ENCODE measurements at places on chromosomes 6 and 20.

- DNase-seq: no peak
These were observed 67.8 kb downstream of the SMAP1 start for GRCh38 chr6:70735513-70735912.

DNA sequence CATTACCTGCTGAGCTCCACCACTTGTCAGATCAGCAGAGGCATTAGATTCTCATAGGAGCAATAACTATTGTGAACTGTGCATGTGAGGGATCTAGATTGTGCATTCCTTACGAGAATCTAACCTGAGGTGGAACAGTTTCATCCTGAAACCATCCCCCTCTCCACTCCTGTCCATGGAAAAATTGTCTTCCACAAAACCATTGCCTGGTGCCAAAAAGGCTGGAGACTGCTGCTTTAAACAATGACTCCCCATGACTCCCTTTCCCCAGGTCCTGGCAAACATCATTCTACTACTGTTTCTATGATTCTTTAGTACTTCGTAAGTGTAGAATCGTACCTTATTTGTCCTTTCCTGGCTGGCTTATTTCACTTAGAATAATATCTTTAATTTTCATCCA is 9.7 kb upstream of the DYNLRB1 start:
- no peak for DNase-seq

GRCh38 chr6:144725736-144726522 is 440.8 kb downstream of the UTRN start:
- DNase-seq: peak; percentile 2

- DNase-seq: no peak
These were observed 57.7 kb downstream of the SNX5 start for GRCh38 chr20:17910828-17911294.

- no peak for DNase-seq
These were observed 51.6 kb upstream of the CHD6 start for GRCh38 chr20:41669708-41670263.

- DNase-seq: no peak
These were observed 199.0 kb downstream of the RNF144B start for GRCh38 chr6:18586133-18586532.

DNA sequence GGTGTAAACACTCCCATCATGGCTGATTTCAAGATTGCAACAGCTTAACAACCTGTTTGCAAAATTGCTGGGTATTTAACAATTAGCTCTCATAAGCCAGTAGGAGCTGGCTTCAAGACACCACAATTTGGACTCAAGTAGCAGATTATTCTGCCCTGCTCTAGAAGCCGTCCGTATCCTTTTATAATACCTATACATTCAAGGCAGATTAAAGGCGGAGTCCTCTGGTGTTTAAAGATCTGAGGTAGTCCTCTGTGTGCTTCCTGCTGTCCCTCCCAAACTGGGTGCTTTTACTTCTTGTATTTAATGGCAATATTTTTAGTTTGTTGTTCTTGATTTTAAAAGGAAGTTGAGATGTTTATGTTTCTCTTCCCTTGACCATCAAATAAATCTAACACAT is 62.2 kb upstream of the SOX4 start:
- no peak for DNase-seq

- no peak for DNase-seq
These were observed 3.3 kb downstream of the ID1 start for GRCh38 chr20:31608251-31608945.

DNA sequence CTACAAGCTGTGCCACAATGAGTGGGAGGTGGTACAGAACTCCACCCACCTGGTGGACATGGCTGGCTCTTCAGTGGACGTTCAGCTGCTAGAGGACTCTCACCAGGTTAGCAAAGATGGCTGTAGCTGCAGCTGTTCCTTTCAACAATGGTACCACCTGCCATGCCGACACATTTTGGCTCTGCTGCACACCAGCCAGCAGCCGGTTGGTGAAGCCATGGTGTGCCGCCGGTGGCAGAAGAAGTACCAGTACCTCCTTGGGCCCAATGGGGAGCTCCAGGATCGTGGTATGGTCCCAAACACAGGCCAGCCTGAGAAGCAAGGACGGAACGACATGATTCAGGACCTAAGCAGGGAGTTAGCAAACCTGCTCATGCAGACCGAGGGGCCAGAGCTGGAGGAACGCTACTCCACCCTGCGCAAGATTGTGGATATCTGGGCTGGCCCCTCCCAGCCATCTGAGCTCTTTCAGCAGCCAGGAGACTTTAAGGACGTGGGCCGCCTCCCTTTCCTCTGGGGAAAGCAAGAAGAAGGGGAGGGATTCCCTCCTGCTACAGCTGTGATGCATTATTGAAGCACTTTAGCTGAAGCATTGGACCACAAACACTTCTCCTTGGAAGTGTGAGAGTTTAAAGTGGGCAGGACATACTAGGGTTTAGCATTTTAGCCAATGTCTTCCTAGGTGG is 2.8 kb upstream of the ZSWIM1 start:
- DNase-seq: no peak

DNA sequence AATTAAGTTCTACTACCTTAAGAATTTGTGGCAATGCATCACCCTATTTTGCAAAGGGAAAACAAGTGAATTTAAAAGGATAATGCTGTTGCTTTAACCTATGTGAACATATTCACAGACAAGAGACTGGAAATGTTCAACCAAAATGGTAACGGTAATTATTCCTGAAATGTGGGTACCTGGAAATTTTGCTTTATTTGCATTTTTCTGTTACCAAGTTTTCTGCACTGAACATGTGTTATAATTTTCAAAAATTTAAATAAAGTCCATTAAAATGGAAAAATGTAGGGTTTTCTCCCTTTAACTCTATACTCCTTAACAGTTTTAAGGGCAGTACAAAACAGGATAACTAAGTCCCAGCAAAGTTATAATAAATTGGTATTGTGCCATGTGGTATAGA is 66.4 kb downstream of the EPB41L2 start:
- no peak for DNase-seq

- no peak for DNase-seq
These were observed 6.7 kb upstream of the IFT52 start for GRCh38 chr20:43583982-43584432.

DNA sequence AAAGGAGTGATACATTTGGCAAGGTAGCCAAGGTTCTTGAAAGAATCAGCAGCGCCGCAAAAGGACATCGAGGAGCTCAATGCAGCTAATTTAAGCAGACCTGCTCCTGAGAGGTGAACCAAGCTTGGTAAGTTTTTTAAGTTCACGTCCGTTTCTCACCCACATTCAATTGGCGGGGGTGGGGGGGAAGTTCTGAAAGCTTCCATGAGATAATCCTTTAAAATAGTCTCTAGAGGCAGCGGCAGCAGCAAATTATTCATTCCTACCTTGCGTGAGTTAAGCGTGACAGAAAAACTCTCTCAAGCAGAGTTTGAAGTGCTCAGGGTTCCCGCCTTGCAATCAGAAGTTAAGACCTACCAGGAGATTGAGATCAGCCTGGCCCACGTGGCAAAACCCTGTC is 97.3 kb upstream of the NHSL1 start:
- no peak for DNase-seq

DNA sequence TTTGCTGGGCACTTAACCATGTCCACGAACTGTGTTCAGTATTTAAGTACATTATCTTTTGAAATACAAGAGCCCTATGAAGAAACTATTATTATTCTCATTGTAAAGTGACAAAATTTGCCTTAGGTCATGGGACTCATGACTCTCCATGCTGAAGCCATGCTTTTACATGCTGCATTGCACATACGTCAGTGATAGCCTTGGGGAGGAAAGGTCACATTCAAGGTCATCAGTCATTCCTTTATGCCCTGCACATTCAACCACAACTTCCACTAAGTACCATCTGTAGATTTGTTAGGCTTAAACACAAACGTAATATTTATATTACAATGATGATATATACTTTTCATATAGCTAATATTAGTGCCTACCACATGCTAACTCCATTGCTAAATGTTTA is 292.7 kb downstream of the TBC1D7 start:
- no peak for DNase-seq

DNA sequence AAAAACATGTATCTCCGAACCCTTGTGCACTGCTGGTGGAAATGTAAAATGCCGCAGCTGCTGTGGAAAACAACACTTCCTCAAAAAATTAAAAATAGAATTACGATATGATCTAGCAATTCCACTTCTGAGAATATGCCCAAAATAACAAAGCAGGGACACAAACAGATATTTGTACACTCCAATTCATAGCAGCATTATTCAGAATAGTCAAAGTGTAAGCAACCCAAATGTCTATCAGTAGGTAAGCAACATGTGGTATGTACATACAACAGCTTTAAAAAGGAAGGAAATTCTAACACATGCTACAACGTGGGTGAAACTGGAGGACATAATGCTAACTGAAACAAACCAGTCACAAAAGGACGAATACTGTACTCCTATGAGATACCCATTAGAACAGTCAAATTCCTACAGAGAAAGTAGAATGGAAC is 5.7 kb upstream of the RAB5IF start:
- no peak for DNase-seq

DNA sequence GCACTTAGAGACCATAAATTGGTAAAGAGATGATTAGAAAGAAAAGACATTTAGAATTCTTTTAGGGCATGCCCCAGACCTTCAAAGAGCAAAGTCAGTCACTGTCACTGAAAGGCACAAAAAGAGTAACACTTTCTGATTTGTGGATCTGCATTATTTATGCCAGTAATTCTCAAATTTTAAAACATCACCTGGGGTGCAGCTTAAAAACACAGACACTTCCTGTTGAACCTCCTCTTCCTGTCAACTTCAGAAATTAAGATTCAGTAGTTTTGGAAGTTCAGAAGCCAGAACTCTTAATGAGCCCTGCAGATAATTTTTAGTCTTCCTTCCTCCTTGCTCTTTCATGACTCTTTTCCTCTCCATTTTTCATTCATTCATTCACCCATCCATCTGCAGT is 137.5 kb downstream of the NRN1 start:
- no peak for DNase-seq

- DNase-seq: no peak
These were observed 4.3 kb downstream of the IFNGR1 start for GRCh38 chr6:137214931-137215330.

GRCh38 chr6:5128351-5128750 is 43.2 kb downstream of the PPP1R3G start:
- no peak for DNase-seq

DNA sequence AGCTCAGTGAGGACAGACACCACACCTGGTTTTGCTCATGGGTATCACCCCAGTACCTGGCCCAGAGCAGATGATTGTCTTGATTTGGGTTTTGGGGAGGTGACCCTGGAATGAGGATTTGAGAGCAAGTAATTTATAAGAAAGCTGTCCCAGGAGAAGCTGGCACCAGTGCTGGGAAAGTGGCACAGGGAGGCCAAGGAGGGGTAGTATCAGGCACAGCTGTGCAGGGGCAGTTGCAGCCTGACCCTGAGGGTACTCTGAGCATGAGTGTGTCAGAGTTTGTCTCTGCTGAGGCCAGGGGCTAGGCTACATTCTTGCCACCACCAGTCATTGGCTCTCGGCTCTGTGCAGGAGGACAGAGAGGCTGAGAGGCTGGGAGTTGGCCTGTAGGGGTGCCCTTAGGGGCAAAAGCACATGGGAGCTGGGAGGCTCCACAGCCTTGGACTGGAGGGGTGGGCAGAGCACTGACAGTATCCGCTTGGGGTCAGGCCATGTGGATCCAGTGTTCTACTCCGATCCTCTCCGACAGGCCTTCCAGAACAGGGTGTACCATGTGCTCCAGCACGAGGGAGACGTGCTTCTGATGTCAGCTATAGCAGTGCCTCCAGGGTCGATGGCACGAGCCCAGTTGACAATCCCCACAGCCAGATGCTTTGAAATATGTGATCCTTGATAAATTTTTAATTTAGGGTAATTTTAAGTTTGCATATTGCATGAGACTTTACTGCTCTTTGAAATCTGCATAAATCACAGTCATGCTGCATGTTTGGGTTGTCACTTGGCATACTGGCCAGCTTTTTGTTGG is 121.3 kb downstream of the PHACTR3 start:
- DNase-seq: no peak

DNA sequence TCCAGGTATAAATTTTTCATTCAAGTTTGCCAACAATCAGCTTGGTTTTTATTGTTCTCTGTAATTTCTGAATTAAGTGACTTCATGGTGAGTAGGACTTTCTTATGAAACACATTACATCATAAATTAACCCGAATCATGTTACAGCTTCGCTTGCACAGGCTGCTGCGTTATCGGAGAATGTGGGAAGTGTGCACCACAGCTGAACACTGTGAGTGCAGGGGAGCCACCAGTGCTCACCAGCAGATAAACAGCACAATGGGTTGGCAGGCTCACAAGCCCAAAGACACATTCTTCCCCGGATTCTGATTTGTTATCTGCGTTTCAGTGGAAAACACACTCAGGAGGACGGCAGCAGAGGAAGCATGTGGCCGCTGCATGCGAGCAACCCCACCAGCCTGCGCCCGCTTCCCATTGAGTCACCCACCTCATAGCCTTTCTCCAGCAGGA is 121.1 kb downstream of the GMDS start:
- DNase-seq: no peak

DNA sequence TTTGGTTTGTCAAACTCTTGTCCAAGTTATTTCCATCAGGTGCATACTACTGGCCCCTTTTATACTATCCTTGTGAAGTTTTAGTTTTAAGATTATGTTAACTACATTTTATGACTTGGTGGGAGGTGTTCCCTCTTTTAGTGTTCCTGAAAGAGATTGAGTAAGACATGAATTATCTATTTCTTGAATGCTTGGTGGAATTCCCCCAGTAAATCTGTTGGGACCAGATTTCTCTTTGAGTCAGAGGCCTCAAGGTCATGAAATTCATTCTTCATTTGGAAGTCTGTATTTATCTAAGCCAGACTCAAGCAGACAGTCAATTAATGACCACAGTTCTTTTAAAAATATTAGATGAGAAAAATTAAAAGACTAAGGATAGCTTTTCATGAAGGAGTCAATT is 81.3 kb downstream of the MOXD1 start:
- DNase-seq: no peak

GRCh38 chr20:58201616-58202015 is 26.8 kb downstream of the ANKRD60 start:
- DNase-seq: no peak

DNA sequence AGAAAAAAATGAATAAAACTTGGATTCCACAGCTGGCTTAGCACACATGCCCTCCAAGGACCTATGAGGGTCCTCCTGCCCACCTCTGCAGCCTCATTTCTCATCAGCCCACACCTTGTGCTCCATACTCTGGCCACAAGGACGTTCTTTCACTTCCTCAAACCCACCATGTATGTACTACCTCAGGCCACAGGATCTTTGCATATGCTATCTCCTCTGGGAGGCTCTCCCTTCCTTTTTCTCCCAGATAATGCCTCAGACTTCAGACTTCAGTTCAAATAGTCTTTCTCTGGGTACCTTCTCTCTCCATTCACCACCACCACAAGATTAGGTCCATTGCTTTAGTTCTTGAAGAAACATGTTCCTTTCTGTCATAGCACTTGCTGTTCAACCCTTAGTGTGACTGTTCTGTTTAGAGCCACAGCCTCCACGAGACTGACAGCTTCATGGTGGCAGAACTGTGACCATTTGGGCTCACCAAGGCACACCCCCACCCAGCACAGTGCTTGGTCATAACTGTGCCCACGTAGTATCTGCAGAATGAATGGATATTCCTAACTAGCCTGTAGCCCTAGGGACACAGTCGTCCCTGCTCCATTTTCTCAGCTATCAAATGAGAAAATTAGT is 146.7 kb upstream of the LRFN2 start:
- no peak for DNase-seq

Measured in stimulated activated CD8-positive, alpha-beta memory T cell treated with anti-CD3 and anti-CD28 coated beads, Interleukin-12 subunit alpha, Interleukin-12 subunit beta, amount 100 ng/mL, for 1 hour (primary cell).